ENCODE measurements at places on chromosomes 2 and 18.

DNA sequence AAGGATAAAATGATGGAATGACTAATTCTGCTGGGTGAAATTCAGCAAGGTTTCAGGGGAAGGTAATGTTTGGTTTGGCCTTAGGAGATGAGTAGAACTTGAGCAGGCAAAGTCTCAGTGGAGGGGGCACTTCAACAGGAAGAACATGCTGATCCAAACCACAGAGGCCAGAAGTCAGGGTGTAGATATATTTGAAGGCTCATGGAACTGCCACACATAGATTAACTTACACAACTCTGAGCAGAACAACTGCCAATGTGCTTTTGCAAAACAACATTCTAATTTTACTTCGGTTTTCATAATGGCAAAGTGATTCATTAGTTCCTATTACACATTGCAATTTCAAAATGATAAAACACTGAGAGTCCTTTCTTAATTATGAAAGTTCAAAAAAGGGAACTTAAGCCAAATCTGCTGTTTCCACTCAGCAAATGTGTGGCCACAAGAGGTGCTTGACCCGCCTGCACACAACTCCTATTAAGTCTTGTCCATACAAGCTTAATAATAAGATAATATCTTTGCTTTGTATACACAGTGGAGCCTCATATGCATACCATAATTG is 284.8 kb downstream of the MREG start:
- peak; percentile 95 for DNase-seq

DNA sequence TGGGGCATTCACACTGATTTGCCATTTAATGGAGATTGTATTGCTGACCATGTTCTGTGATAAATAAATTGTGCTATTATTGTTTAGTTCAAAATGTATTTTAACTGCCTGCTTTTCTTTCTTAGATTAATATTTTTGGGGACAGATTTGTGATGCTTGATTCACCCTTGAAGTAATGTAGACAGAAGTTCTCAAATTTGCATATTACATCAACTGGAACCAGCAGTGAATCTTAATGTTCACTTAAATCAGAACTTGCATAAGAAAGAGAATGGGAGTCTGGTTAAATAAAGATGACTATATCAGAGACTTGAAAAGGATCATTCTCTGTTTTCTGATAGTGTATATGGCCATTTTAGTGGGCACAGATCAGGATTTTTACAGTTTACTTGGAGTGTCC is 1.8 kb downstream of the DNAJC10 start:
- DNase-seq: no peak

GRCh38 chr18:38971881-38972280 is 1406.3 kb upstream of the CELF4 start:
- no peak for DNase-seq

DNA sequence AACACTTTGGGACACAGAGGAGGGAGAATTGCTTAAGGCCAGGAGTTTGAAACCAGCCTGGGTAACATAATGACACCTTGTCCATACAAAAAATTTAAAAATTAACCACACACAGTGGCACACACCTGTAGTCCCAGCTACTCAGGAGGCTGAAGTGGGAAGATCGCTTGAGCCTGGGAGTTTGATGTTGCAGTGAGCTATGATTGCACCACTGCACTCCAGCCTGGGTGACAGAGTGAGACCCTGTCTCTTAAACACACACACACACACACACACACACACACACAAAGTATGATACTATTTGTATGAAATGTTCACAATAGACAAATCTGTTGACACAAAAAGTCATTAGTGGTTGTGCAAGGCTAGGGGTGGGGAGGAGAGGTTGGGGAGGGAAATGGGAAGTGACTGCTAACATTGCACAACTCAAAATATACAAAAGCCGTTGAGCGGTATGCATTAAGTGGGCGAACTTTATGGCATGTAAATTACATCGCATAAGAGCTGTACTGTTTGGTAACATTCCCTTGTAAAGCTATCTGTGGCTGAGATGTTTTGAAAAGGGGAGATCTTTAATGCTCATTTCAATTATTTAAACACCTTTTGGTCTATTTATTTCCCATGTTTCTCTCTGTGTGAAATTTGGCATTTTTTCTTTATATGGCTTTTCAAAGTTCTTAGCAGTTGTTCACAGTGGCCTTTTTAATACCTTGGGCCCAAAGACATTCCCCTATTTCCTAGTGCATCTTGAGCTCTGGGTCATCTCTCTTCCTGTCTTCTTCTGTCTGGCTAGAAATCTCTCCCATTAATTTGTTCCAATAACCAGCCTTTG is 58.9 kb upstream of the ZNF516 start:
- DNase-seq: peak; percentile 92

GRCh38 chr2:74008761-74009395 is 24.2 kb downstream of the TET3 start:
- DNase-seq: no peak

GRCh38 chr2:169395821-169396374 is 33.6 kb upstream of the LRP2 start:
- DNase-seq: no peak

GRCh38 chr18:3923750-3924149 is 473.8 kb downstream of the TGIF1 start:
- DNase-seq: no peak

DNA sequence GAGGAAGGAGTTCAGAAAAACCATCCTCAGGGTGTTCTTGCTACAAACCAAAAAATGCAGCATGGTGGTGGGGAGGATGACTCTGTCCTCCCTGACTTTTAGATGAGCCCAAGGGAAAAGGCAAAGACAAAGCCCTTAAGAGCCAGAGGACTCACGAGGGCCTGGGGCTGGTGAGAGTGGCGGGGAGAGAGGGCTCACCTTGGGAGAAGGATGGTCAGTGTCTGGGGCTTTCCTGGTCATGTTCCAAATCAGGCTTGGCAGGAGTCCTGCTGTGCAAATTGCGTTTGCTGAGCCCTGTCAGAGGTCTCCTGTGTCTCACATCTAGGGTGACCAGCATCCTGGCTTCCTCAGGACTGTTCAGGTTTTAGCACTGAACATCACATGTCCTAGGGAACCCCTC is 4.7 kb downstream of the UGT1A1 start:
- no peak for DNase-seq

DNA sequence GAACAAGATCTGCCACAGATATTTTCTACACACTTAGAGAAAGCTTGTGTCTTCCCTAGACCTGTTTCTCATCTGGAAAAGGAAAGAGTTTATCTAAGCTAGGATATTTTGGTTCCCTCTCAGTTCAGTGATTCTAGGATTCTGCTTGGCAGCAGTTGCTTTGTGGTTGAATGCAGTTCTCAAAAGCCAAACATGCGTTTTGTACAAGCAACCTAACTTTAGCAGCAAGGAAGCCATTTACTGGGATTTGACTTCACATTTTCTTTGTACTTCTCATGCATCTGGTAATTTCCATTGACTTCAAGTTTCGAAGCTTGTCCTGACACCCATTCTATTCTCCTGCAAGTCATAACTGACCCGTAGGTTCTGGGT is 33.3 kb downstream of the VSNL1 start:
- no peak for DNase-seq

DNA sequence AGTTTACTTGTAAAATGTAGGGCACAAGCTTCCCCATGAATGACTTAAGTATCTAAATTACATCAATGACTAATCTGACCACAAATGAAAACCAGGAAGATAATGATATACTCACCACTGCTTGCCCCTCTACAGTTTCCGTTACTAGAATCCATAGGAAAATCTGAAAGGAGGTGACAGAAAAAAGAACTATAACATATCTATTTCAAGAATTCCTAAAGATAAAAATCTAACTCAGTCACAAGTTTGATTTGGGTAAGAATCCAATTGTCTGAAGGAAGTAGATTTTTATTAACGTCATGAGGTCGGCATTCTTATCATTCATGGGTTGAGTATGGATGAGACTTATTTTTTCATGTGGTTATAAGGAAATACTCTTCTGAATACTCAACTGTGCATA is 7.8 kb downstream of the FRZB start:
- DNase-seq: no peak

DNA sequence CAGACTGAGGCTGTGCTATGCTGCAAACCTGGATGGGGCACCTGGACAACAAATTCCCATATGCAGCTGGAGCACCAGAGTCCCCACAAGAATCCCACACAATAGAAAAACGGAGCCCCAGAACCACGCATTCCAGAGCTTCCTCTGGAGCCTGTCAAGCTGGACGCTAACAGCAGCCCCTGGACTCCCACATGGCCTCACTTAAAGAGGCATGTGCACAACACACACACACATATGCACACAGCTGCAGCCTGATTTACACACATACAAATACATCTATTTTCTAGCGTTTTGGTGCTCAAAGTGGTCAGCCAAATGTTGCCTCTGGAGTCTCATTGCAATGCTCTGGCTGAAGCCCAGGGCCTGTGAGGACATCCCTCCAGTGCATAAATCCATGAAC is 632.7 kb upstream of the ID2 start:
- no peak for DNase-seq

DNA sequence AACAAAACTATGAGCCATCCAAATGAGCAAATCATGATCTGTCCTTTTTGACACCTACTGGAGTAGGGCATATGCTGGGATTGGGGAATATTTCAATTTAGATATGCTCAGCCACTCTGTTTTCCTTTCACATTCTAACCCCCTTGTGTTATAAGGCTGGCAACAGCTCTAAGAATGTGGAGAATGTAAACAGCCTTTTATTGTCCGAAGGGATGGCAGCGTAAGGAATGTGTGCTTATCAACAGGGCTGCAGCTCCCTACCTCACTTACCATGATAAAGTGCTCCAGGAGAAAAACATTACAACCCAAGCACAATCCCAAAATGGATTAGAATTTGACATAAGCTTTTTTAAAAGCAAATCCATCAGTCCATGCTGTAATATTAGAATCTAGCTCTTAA is 2.2 kb downstream of the NXPH2 start:
- DNase-seq: no peak

GRCh38 chr2:231043796-231044195 is 6.5 kb downstream of the C2orf72 start:
- no peak for DNase-seq

DNA sequence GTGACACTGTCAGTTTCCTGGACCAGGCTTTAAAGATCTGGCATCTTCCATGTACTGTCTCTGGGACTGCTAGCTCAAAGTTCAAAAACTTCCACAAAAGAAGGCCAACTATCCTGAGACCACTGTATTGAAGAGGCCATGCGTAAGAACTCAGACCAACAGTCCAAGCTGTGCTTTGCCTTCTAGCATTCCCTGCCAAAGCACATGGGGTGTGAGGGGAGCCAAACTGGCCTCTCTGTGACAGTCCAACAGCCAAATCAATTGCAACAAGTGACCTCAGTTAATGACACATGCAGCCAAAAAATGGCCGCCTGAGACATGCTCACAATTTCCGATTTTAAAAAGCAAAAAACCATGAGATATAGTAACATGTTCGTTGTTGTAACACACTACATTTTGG is 160.3 kb upstream of the CDH19 start:
- no peak for DNase-seq

GRCh38 chr2:69804416-69804815 is 25.0 kb upstream of the GMCL1 start:
- no peak for DNase-seq

DNA sequence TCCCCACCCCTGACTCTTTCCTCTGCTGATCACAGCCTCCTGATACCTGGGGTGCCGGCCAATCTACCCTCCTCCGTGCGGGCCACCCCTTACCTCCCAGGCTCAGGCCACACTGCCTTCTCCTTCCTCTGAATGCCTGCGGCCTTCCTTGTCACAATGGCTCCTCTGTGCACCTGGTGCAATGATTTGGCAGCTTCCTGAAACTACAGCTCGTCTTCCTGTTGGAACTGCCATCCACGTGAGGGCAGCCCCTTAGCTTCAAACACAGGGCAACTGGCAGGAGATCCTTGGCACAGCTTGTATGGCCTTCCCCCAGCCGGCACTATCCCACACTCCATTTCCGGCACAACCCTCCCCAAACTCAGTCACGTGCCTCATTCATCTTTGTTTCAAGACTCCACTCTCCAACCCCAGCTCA is 69.0 kb downstream of the STPG4 start:
- no peak for DNase-seq

DNA sequence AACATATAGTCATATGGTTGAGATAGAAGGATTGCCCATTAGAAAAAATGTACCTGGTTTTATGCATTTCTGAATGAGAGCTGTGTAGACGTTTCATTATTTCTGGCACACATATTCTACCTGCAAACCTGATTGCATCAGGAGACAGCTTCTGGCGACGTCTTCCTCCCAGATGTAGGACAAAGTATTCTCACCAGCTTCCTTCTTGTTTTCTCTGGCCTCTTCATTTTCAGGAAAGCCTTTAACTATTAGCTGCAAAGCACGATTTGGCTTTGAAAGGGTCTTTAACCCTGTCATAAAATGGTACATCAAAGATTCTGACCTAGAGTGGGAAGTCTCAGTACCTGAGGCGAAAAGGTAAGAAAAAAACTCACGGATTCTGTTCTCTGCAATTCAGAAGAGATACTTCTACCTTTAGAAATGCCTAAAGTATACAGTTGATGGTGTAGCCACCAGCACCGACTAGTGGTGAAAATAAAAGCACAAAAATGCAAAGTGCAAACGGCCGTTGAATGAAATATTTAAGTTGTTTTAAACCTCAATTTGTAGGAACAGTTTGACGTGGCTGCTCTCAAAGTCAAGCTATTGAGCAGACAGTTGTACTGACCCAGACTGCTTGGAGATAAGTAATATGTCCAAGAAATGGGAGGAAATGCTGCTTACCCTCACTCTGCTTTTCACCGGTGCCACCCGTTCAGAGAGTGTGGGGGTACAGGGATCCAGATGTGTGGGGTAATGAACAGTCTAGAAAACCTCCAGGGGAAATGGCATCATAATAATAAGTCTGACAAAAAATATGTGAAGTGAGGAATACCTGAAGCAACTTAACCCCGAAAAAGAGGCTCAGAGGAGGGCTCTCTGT is 20.2 kb downstream of the IL18RAP start:
- DNase-seq: peak; percentile 75

- DNase-seq: no peak
Observed at GRCh38 chr2:54483426-54483825, 27.3 kb downstream of the SPTBN1 start.

- no peak for DNase-seq
Observed at GRCh38 chr2:103873716-103874351, 980.1 kb upstream of the POU3F3 start.

DNA sequence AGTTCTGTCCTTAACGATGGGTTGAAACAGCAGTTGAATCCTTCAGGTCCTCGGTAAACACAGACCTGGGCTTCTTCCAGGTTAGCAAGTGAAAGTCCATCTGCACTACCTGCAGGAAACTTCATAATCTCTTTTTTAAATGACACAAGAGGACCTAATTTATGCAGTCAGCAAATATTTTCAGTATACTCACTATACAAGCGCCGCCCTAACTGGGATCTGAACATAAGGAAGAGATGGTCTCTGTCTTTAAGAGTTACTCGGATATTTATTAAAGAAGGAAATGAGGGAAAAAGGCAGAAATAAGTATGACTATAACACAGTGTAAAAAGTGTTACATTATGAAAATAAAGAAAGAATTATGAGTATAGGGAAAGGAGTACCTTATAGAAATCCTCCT is 103.3 kb downstream of the NBAS start:
- no peak for DNase-seq

GRCh38 chr2:1479346-1479745 is 66.1 kb downstream of the TPO start:
- no peak for DNase-seq

- DNase-seq: peak; percentile 15
Observed at GRCh38 chr2:29644949-29645348, 276.4 kb downstream of the ALK start.
